ENCODE measurements at places on chromosomes 6 and 20.

GRCh38 chr6:29676981-29677601 is 3.9 kb downstream of the ZFP57 start:
- no peak for DNase-seq

DNA sequence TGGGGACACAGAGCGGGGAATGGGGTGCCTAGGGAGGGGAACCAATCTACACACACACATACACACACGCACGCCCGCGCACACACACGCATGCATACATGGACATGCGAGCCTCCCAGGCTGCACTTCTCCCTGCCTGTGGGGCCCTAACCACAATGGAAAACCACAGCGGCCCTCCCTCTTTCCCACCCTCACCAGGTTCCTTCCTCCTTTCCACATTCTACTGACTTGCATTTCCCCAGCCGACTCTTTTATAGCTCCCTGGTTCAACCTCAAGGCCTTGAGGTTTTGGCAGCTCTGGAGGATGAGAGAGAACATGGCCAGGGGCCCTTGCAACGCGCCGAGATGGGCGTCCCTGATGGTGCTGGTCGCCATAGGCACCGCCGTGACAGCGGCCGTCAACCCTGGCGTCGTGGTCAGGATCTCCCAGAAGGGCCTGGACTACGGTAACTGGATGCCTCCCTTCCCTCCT is at the start of gene BPI:
BPI (plus strand) TSS at position 249 of the 472 bp plus-strand sequence; CDS start at position 317, 68 bp downstream.
- no peak for DNase-seq

- no peak for DNase-seq
Observed at GRCh38 chr6:124755321-124755720, 206.9 kb upstream of the RNF217 start.

GRCh38 chr6:35629876-35630378 is 58.8 kb downstream of the FKBP5 start:
- no peak for DNase-seq

DNA sequence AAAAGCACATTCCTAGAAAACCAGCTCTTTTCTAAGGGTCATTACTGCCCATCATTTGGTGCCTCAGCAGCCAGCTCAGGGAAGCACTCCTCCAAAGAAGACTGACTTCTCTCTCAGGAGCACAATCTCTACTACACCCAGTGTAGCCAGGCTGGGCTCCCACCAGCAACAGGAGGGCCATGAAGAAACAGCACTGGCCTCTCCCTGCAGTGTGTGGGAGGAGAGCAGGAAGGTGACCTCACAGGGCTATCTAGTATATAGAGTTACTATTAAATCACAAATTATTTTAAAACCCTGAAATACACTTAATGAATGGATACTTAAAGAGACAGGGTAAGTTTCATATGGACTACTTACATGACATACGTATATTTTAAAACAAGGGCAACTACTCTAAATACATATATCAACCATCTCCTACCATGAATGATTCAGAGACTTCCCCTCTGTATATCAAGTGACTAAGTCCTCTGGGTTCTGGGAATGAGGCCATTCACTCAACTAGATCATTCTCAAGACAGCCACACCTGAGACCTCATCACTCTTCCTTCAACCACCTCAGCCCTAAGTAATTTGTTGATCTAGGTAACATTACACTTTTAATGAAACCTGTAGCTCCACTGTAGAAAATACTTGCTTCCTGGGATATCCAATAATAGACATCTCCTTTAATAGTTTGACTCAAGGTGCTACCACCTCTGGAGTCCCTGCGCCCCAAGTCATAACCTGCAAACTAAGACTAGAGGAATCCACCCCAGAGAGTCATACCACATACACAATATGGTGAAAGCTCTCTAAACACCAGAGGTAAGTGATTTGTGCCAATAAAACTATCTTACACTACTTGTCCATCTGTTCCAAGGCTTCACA is 25.2 kb downstream of the TBX18 start:
- no peak for DNase-seq

All from activated CD4-positive, alpha-beta T cell treated with anti-CD3 and anti-CD28 coated beads, Interleukin-2, amount 50 U/mL, for 24 hours (primary cell).